ENCODE measurements at places on chromosomes 3 and 15.

GRCh38 chr3:144763878-144764454 lies 792.3 kb downstream of the DIPK2A start:
- DNase-seq = no peak

- peak; percentile 86 for DNase-seq
Observed at GRCh38 chr3:15064835-15065549, at the start of gene MRPS25. MRPS25 (minus strand) TSS chr3:15065315; CDS start chr3:15065194, 121 bp downstream.

DNA sequence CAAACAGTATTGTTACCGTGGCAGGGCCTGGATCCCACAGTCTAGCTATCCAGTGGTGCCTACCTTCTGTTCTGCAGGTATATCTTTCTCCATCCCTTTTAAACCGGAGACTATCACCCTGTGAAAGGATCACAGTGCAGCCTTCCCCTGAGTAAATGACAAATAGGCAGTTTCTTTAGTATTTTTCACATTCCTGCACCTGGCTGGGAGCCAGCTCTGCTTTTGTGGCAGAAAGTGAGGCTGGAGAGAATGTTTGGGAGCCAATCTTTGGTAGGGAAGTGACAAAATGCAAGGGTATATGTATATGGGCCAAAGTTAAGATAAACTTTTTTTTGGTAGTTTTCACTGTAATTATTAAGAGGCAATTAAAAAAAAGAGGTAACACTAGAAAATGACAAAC lies 54.8 kb downstream of the ARHGEF26 start:
- DNase-seq = no peak

DNA sequence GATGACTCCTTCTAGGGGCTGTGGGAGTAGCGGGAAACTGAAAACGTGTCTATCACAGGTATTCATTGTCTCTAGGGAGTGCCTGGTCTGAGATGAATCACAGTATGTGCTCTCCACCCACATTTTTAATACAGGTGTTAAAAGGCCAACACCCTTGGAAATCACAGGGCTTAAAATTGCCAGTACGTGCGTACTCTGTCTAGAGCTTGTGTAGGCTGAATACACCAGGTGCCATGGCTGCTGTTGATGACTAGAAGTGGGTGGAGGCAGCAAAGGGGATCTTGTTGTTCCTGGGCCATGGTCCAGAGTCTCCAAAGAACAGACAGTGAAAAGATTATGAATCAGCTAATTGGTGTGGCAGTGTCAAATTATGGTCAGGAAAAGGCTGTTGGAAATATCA lies 35.1 kb upstream of the P3H2 start:
- no peak for DNase-seq

GRCh38 chr3:141482245-141482922 lies 4.4 kb upstream of the RASA2 start:
- no peak for DNase-seq

- peak; percentile 28 for DNase-seq
Observed at GRCh38 chr15:55434989-55435825, 26.9 kb downstream of the PIERCE2 start.

- no peak for DNase-seq
Observed at GRCh38 chr3:38353151-38353550, 6.6 kb downstream of the XYLB start.

- no peak for DNase-seq
Observed at GRCh38 chr3:159872374-159873109, 116.1 kb upstream of the IL12A start.

DNA sequence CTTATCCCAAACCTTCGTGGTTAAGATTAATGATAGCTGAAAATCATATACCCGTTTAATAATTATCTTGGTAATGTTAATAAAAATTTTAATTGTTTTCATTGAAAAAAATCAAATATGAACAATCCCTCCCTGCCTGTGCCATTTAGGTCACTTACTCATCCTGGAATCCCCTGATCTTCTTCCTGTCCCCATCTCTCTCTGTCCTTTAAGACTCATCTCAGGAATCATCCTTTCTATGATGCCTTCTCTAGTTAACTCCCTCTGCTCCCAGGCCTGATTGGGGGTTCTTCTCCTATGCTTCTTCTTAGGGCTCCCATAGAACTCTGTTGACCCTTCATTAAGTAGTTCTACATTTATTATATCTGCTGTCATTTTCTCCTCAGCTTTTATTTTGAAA lies 91.6 kb downstream of the MBNL1 start:
- DNase-seq = no peak

GRCh38 chr3:195597848-195598247 lies 14.1 kb upstream of the APOD start:
- no peak for DNase-seq

- DNase-seq = no peak
Observed at GRCh38 chr3:13219077-13219901, 146.1 kb upstream of the IQSEC1 start.

GRCh38 chr15:68415501-68416157 lies 16.3 kb downstream of the ITGA11 start:
- DNase-seq = no peak

DNA sequence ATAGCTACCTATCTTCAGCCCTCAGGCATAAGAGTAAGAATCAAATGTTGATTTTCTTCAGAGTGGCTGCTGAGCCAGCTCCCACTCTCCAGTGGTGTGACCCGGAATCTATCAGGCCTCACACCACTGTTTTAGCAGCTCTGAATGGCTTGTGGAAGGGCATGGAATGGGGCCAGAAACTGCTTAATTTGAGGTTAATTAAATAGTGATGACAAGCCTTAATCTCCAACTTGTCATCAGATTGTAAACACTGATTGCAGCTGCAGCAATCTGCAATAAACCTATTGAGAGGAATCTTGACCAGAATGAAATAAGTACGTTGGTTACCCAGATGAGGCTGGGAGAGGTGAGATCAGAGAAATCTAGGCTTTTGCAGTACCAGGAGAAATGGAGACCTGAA lies 317.4 kb downstream of the FHIT start:
- DNase-seq = no peak

- DNase-seq = no peak
Observed at GRCh38 chr3:1883534-1883933, 215.1 kb upstream of the CNTN4 start.

DNA sequence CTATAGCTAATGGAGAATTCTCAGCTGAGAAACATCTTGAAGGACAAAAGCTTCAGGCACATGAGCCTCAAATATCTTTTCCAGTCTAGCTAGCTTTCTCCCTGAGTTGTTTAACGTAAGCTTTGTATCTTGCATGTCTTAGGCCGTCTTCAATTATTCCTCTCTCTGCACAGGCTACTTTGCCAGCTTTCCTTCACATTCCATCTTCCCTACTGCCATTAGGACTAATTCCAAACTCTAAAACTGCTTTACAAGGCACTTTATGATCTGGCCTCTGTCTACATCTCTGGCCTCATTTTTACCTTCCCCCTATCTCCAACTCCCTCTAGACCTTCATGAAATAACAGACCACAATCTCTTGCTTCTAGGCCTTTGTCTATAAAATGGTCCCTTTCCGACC lies 171.4 kb downstream of the GREM1 start:
- no peak for DNase-seq

GRCh38 chr3:4426782-4427344 lies 40.2 kb downstream of the SUMF1 start:
- DNase-seq = no peak

GRCh38 chr3:185677146-185677829 lies 91.2 kb downstream of the SENP2 start:
- no peak for DNase-seq

GRCh38 chr3:53495520-53496391 lies 1.3 kb downstream of the CACNA1D start:
- no peak for DNase-seq

DNA sequence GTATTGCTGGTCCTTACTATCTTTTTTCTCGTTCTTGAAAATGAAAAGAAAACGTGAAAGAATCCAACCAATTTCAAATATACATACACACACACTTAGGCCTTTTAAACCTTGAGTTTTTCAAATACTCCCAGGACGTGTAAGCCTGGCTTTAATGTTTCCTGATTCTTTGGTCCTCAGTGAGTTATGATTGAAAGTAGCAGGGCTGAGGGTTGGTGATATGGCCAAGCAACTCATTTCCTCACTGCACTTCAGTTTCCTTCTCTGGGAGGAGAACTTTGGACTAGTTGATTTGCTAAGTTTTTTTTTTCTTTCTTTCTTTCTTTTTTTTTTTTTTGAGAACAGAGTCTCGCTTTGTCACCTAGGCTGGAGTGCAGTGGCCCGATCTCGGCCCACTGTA lies 34.6 kb downstream of the CHD2 start:
- DNase-seq = no peak

- DNase-seq = no peak
Observed at GRCh38 chr15:41028853-41029252, 75.6 kb downstream of the CHAC1 start.

- DNase-seq = no peak
Observed at GRCh38 chr3:158528076-158528674, 42.8 kb upstream of the MLF1 start.

DNA sequence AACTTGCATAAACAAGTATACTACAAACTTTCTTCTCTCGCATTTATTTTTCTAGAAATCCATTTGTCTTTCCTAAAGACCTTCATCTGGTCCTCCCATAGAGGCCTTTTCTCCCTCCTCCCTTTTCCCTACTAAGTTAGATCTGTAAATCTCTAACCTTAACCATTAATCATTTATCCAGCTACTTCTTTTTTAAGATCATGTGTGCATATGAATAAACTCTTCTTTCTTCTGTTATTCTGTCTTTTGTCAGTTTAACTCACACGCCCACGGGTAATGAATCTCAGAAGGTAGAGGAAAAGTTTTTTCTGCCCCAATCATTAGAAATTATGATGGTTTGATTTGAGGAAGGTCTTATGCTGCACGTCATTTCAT lies 48.7 kb upstream of the FHIT start:
- DNase-seq = no peak

- DNase-seq = no peak
Observed at GRCh38 chr3:177287231-177287630, 89.9 kb upstream of the TBL1XR1 start.

- no peak for DNase-seq
Observed at GRCh38 chr3:171132873-171133272, 106.4 kb upstream of the SLC2A2 start.

DNA sequence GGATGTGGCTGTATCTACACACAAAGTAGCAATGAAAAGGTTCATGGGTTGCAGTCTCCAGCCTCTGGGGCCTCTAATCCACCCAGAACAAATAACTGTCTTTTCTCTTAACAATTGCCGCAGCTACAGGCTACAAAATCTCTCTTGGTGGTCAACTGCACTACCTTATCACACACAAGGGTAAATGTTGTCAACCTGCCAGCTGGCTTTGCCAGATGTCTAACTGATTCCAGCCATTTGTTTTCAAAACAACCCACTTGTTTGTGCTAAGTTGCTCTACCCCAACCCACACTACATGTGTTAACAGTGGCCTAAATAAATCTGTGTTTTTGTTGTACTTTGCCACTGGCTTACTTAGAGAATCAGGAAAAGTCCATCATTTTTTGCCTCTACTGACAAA lies 447.3 kb downstream of the TAFA4 start:
- no peak for DNase-seq

GRCh38 chr15:78944669-78945407 lies at the start of gene CTSH:
CTSH (minus strand) TSS chr15:78945046; CDS start chr15:78944981, 65 bp downstream.
- peak; percentile 75 for DNase-seq

Measured in CD4-positive, alpha-beta memory T cell (primary cell).